Activated gamma-delta T cell treated with anti-CD3 and anti-CD28 coated beads, Interleukin-2, amount 50 U/mL, for 16 hours (primary cell): ENCODE measurements at places on chromosomes 1 and 21.

DNA sequence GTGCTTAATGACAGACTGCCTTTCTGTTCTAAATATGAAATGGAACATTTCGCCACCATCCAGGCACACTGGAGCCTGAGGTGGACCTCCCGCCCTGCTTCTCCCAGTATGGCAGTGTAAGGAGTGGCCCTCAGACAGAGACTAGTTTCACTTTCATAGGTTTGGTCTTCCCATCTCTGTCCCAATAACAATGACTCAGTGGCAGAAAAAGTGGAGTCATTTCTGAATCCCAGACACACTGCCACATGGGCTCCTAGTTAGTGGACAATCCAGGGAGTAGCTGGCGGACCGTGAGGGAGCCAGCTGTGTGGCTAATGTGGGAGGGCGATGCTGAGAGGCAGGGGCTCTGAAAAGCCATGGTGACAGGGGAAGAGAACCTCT lies 95.6 kb upstream of the TSPAN2 start:
- DNase-seq, result no peak

DNA sequence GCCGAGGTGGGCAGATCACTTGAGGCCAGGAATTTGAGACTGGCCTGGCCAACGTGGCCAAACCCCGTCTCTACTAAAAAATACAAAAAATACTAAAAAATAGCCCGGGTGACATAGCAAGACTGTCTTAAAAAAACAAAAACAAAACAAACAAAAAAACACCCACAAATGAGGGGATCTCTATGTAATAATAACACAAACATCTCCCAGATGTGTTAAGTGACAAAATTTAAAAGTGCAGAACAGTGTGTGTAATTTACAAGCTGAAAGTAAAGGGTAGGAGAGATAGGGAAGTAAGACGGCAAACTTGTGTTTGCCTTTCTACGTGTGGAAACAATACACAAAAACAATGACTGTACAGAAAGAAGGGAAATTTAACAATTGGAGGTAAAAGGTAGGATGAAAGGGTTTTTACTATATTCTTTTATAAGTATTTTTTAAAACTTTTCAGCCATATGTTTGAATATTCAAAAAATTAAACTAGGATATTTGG lies 36.3 kb downstream of the ARID4B start:
- no peak for DNase-seq

DNA sequence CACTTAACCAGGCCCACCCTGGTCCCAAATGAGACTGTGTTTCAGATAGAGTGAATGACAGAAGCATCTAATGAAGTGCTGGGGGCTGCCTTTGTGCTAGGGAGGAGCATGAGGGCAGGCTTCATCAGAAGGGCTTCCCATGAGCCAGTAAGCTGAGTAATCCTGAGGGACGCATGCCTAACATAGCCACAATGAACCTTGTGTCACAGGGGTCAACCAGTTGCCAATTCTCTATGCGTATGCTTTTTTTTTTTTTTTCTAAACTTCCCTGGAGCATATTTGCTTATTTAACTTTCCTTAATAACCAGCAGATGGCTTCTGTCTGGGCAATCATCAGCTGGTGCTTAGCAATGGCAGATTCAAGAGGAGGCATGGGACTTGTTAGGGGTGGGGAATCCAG lies 25.5 kb upstream of the CYP2J2 start:
- no peak for DNase-seq

GRCh38 chr1:152786077-152786476 lies at the start of gene LCE1E:
LCE1E (plus strand) TSS chr1:152786257; CDS start chr1:152787300, 1,043 bp downstream.
- DNase-seq, result no peak

- no peak for DNase-seq
Observed at GRCh38 chr21:31409831-31410487, 65.9 kb upstream of the TIAM1 start.
